ENCODE measurements at places on chromosomes 5 and 9.

- DNase-seq = no peak
Measured at GRCh38 chr5:69492391-69492922, at the start of gene OCLN. OCLN (plus strand) TSS chr5:69492790; CDS start chr5:69504245, 11,455 bp downstream.

DNA sequence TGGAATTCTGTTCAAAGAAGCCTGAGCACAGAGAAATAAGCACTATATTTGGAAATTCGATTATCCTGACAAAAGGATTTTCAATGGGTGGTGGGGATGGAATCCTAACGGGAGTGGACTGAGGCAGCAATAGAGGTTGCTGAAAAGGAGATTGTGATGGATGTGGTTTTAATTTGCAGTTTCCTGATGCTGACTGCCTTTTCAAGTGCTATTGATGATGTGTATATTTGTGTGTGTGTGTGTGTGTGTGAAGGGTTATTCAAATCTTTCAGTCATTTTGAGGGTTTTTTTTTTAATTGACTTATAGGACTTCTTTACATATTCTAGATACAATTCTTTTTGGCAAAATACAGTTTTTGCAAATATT, 614.5 kb downstream of the HINT1 start:
- no peak for DNase-seq

DNA sequence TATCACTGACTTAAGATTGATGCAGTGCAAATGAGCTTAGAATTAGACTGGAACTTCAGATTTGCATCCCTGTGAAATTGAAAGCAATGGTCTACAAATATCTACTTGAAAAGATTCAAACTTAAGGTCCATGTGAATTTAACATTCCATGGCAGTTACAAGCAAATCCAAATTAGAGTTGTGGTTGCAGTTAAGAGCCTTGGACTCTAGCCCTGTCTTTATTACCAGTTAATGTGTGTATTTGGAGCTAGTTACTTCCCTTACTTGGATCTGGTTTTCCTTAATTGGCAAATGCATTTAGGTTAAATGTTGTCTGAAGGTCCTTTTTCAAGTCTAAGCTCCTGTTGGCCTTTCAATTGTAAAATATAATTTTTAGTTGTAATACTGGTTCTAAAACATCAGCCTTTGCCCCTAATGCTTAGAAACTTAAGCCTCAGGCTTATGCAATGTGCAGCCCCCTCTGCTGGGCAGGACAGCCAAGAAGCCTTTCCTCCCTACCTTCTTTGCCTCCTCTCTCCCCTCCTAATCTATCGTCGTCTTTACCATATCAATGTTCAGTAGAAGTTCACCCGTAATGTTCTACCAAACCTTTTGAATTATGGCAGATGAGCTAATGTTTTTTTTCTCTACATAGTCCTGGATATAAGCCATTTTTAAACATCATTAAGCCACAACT, 59.5 kb downstream of the ERMP1 start:
- DNase-seq = no peak

GRCh38 chr9:115400796-115401195, 282.8 kb upstream of the TNC start:
- no peak for DNase-seq

GRCh38 chr9:107878462-107878861, 388.9 kb upstream of the KLF4 start:
- DNase-seq = no peak

DNA sequence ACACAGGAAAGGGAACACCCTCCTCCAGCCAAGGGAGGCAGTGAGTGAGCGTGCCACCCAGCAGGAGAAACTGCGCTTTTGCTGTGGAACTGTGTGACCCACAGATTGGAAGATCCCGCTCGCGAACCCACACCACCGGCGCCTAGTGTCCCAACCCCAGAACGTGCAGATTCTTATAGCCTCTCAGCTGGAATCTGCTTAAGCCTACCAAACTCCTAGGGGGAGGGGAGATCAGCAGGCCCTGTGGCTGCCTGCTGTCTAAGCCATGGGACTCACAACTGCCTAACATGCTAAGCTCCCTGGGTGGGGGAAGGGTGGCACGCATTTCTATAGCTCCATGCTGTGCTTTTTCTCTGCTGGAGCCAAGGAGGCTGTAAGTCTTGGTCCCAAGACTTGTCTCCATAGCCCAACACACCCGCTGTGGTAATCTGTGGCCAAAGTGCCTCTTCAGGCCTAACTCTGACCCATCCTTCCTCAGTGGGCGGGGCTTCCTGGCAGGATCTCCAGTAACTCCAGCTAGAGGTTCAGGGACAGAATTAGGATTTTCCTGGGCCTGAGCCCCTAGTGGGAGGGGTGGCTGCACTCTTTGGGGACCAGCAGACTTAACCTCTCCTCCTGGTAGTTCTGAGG, 485.0 kb downstream of the TAF11L14 start:
- no peak for DNase-seq

DNA sequence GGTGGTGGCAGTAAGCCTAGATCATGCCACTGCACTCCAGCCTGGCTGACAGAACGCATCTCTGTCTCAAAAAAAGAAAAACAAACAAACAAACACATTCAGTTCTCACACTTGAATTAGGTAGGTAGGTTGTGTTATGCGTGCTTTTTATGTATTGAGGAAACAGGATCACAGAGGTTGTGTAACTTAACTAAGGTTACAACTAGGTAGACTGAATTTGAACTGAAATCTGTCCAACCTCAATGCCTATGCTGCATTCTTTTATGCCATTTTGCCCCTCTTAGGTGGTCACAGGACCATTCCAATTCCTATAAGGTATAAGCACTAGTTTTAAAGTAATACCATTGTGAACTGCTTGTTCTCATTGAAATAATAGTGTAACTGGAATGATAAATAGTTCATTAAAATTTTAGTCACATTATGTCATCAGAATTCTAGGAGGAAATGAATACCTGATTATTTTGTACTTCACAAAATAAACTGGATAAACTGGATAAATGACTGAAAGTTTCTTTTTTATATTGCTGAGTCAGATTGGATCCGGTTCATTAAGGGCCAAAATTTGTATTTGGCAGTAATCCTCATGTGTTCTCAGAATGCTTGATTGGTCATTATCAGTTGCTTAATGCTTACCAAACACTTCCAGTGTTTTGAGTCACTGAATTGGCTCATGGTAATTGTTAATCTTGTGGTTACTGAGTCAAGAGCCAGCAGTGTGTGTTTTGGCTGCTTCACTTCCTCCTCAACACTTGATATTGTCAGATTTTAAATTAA, 7.1 kb downstream of the UBAP1 start:
- peak; percentile 97 for DNase-seq

Measured in inflammatory macrophage (primary cell).